ENCODE measurements at places on chromosomes 7 and 10.
A peak's percentile ranks its signal among the peaks of the same experiment; 100 is the strongest.

- DNase-seq = no peak
Observed at GRCh38 chr7:104794154-104794553, 219.9 kb upstream of the KMT2E start.

GRCh38 chr10:7206412-7207100 is 204.3 kb downstream of the SFMBT2 start:
- DNase-seq = no peak

DNA sequence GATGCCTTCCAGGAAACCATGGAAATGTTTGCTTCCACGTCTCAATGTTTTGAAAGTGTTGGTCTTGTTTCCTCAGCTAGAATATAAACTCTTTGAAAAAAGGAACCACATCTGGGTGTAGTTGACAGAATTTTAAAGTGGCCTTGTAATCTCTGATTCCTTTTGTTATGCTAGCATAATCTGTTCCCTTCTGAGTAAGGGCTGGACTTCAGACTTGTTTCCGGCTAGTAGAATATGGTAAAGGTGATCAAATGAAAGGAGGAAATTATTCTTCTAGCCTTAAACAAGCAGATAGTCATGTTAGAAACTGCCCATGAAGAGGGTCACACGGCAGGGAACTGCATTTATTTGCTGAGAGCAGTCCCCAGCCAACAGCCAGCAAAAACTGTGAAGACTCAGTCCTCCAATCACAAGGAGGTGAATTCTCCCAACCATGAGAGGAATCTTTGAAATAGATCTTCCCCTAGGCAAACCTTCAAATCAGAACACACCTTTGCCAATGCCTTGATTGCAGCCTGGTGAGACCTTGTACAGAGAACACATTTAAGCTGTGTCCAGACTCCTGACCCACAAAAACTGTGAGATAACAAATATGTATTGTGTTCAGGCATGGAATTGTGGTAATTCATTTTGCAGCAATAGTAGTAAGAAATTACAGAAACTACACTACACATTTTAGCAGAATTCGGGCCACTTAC is 316.9 kb upstream of the SP8 start:
- DNase-seq = no peak

GRCh38 chr10:44195112-44196007 is 189.5 kb downstream of the CXCL12 start:
- no peak for DNase-seq

- DNase-seq = no peak
Observed at GRCh38 chr7:16818732-16819131, 13.9 kb upstream of the AGR2 start.

DNA sequence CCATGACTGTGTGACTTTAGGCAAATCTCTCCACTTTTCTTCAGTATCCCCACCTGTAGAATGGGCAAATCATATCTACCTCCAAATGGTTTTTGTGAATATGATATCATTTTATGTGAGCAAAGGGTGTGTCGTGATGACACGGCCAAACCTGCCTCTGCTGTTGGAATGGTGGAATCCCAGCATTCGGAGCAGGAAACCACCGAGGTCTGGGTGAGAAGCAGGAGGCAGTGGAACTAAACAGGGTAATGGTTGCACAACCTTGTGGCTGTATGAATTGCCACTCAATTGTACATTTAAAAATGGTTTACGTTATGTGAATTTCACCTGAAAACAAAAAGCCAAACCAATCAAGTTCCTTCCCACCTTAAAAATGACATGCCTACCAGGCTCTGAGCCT is 131.4 kb upstream of the ZMIZ1 start:
- no peak for DNase-seq

DNA sequence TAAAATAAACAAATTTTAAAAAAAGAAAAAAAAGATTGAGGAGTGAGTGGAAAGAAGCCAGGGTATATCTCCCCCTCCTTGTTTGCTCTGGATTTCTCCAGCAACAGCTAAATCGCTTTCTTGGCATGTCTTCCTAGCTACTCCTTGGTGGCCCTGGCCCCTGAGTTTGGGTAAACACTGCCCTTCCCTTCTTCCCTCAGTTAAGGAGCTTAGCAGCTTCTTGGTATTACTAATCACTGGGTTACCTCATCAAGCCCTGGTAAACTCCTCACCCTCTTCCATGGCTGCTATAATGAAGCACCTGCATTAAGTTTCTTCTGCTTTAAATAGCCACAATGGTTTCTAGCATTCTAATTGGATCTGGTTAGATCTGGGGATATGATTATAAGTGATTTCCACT is 269.8 kb downstream of the FZD1 start:
- DNase-seq = no peak

DNA sequence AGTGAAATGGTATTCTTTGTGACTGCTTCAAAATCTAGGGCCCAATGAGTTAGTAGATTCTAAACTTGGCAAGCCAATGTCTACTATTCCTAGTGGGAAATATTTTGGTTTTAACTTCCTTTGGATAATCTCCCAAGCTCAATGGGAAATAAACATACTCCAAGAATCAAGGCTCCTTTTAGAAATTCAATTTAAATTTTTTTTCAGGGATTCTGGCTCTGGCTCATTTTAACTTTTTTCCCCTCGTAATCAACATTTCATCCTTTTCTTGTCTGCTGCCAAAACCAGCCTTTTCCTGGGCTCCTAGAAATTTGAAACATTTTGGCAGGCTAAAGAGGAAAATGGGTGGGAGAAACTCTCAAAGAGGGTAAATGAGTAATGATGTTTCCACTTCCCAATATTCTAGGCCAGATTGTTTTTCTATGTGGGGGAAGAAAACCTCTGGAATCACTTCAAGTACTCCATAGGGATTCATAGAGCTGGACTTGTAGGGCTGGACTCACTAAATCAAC is 85.6 kb upstream of the AGR3 start:
- no peak for DNase-seq

DNA sequence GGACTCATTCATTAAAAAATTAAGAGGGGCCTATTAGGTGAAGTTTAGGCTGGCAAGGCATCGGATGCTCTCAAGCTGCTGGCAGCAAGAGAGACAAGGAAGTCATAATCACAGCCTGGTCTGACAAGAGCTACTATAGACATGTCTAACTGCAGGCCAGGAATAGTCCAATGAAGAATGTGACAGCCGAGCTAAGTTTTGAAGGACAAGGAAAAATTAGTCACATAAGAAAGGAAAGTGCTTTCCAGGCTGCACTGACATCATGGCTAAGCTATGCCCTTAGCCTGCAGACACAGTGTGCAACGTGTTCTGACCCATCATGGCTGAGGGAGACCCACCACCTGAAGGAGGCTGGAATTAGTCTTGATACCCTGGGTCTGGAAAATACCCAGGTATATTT is 281.1 kb downstream of the PLXNA4 start:
- DNase-seq = no peak

GRCh38 chr7:106629516-106629915 is 31.4 kb downstream of the CCDC71L start:
- no peak for DNase-seq

GRCh38 chr7:2698581-2699288 is 10.7 kb downstream of the AMZ1 start:
- peak; percentile 60 for DNase-seq

- DNase-seq = no peak
Observed at GRCh38 chr7:75823198-75823910, 9.7 kb upstream of the CCL24 start.

DNA sequence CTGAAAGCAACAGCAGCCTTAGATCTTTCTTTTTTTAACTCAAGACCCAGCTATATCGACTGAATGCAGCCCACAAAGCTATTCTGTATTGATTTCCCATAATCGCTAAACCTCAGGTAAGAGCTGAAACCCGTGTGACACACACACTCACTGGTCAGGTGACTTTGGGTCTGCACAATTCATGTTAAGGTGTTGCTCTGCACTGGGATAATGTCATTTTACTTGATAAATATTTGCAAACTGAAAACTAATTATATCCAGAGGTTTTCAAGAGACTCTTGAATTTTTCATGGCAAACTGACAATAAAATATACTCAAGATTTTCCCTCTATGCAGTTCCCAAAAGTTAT is 33.1 kb downstream of the SCRN1 start:
- DNase-seq = no peak
